ENCODE measurements at places on chromosomes 11 and 22. TPM values are rescaled to one million over a fixed set of nuclear protein-coding genes. Genes with fewer than 3 reads are reported as not detected.

Gene BCO2
- total RNA-seq = 13.8 TPM

DNA sequence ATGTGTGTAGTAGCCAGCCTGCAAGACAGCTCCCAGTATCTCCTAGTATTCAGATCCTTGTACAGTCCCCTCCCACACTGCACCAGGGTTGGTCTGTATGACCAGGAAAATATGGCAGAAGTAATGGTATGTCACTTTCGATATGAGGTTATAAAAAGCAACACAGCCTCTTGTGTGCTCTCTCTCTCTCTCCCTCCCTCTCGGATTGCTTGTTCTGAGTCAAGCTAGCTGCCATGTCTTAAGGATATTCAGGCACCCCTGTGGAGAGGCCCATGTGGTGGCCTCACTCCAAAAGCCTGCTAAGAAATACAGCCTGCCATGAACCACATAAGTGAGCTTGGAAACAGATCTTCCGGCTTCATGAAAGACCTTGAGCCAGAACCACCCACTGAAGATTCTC is 25.4 kb downstream of the FXYD6 start:
- DNase-seq = no peak

Gene MUC6
- total RNA-seq = 4.6 TPM

Gene MRGPRF
- 0.15 TPM for total RNA-seq

- DNase-seq = peak; percentile 11
These were observed 95.1 kb upstream of the PLET1 start for GRCh38 chr11:112355726-112356125.

Gene P2RX3
- total RNA-seq = not detected

DNA sequence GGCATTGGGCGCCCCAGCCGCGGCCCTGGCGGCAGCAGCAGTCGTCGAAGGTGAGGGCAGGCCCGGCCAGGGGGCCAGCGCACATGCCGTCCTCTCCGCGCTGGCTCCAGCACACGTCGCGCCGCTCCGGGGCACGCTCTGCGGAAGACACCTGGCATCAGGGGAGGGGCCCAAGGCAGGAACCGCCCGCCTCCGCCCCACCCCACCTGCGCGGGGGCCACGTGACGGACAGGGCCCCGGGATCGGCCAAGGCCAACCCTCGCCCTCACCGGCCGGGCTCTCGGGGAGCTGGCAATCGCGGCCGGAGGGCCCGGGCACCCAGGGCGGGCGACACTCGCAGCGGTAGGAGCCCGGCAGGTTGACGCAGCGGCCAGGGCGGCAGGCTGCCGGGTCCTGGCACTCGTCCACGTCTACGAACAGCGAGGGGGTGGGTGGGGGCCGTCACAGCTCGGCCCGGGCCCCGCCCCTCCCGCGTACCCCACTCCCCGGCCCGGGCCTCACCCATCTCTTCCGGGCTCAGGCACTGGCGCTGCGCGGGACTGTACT is 14.9 kb downstream of the SCYL1 start:
- peak; percentile 24 for DNase-seq

GRCh38 chr11:125155100-125155444 is 9.5 kb upstream of the PKNOX2 start:
- no peak for DNase-seq

Gene RIMBP3C
- not detected for total RNA-seq

Gene RIMBP3B
- 0.17 TPM for total RNA-seq

- DNase-seq = no peak
These were observed 30.1 kb downstream of the ELMOD1 start for GRCh38 chr11:107621081-107621480.

GRCh38 chr11:60874421-60875365 is 7.4 kb downstream of the ZP1 start:
- no peak for DNase-seq

- no peak for DNase-seq
These were observed 2.0 kb downstream of the ATXN10 start for GRCh38 chr22:45673482-45674175.

DNA sequence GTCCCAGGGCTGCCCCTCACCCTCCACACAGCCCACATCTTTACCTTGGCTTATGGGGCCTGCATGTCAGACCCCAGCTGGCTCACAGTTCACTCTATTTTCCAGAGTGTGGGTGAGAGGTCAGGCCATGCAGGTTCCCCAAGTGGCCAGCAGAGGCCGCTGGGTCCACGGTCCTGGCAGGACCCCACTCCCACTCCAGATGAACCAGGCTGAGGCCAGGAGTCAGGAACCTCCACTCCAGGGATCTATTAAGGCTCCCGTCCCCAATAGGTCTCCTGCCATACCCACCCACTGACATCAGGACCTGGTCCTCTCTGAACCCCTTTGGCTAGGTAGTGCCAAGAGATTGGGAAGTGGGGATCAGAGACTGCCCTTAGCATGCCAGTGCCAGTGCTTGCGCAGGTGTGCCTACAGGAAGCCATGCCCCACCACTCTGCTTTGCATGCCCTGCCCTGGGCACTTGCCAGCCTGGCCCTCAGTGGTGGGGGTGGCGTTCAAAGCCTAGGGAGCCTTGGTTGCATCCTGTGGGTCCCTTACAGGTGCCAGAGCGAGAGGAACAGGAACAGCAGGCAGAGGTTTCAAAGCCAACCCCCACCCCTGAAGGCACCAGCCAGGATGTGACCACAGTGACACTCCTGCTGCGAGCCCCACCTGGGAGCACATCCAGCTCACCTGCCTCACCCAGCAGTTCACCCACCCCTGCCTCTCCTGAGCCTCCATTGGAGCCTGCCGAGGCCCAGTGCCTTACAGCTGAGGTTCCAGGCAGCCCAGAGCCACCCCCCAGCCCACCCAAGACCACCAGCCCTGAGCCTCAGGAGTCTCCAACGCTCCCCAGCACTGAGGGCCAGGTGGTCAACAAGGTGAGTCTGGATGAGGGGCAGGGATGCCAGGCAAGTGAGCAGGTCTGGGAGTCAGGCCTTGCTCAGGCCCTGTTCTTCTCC is 8.3 kb downstream of the SMTN start:
- DNase-seq = peak; percentile 52

DNA sequence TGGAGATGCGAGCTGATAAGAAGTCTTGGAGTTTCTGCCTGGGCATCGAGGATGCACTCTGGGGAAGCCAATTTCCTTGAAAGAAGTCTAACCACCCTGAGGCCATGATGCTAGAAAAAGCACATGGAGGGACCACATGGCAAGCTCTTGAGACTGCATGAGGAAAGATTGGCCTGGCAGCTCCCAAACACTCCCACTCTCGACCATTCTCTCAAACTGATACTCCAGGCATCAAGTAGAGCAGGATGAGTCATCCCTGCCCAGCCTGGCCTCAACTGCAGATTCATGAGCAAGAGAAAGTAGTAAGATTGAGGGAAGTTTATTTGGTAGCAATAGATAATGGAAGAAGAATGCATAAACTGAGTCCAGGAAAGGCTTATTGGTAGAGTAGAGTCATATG is 194.3 kb downstream of the KIF18A start:
- DNase-seq = no peak

Gene OR5T1
- not detected for total RNA-seq

Gene JHY
- total RNA-seq = 2.7 TPM

Gene DLG2
- 0.73 TPM for total RNA-seq

DNA sequence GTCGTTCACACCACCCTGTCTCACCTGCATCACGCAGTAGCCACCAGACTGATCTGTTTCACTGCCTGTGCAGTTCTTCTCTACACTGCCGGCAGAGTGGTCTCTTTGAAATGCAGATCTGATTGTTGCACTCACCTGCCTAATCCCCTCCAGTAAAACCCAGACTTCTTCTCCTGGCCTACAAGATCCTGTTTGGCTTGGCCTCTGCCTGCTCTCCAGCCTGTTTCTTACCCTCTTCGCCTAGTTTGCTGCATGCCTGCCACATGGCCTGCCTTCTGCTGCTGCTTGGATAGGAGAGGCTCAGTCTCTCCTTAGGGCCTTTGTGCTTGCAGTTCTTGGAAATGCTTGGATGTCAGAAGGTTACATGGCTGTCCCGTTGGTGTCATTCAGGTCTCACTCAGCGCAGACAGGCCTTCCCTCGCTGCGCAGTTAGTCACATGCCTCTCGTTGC is 42.0 kb downstream of the PACS1 start:
- no peak for DNase-seq

Gene VSTM5
- total RNA-seq = 0.71 TPM

- no peak for DNase-seq
These were observed 295.0 kb downstream of the NTM start for GRCh38 chr11:131665344-131665968.

Gene KRTAP5-7
- total RNA-seq = not detected

- DNase-seq = no peak
These were observed 53.2 kb upstream of the CRTAM start for GRCh38 chr11:122785031-122785541.

DNA sequence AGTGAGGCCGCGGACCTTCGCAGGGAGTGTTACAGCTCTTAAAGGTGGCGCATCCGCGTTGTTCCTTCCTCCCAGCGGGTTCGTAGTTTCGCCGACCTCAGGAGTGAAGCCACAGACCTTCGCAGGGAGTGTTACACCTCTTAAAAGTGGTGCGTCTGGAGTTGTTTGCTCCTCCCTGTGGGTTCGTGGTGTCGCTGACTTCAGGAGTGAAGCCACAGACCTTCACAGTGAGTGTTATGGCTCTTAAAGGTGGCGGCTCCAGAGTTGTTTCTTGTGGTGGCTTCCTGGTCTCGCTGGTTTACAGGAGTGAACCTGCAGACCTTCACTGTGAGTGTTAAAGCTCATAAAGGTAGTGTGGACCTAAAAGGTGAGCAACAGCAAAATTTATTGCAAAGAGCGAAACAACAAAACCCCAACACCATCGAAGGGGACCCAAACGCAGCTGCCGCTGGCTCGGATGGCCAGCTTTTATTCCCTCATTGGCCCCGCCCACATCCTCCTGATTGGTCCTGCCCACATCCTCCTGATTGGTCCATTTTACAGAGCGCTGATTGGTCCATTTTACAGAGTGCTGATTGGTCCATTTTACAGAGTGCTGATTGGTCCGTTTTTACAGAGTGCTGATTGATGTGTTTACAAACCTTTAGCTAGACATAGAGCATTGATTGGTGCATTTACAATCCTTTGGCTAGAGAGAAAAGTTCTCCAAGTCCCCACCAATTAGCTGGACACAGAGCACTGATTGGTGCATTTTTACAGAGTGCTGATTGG is 1.2 kb upstream of the TMEM45B start:
- no peak for DNase-seq

DNA sequence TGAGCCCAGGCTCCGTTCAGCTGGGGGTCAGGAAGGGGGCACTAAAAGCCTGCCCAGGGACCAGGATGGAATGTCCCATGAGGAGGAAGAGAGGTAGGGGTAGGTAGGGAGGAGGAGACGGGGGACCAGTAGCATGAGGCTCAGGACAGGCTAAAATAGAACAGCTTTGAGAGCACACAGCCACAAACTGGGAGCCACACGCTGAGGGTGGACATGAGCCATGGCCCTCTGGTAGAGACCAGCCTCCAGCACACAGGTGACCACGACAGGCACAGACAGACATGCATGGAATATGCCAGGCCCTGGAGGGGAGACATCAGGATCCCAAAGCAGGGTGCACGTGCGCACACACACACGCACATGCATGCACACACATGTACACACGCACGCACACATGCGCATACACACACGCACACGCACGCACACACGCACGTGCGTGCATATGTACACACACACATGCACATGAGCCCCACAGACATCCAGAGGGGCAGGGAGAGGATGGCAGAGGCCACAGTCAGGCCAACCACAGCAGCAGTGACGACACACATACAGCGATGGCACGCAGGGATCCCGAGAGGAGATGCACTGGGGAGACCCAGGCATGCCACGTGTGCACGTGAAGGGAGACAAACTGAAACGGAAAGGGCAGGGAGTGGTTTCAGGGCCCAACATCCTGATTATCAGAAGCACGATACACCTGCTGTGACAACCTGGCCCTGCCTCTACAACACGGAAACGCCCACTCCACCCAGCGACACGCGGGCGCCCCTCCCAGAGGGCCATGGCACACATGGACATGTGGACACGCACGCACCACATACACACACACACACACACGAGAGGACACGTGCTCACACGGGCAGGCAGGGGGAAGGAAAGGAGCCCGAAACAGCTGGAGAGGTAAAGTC is 25.7 kb downstream of the LRRC10B start:
- no peak for DNase-seq

DNA sequence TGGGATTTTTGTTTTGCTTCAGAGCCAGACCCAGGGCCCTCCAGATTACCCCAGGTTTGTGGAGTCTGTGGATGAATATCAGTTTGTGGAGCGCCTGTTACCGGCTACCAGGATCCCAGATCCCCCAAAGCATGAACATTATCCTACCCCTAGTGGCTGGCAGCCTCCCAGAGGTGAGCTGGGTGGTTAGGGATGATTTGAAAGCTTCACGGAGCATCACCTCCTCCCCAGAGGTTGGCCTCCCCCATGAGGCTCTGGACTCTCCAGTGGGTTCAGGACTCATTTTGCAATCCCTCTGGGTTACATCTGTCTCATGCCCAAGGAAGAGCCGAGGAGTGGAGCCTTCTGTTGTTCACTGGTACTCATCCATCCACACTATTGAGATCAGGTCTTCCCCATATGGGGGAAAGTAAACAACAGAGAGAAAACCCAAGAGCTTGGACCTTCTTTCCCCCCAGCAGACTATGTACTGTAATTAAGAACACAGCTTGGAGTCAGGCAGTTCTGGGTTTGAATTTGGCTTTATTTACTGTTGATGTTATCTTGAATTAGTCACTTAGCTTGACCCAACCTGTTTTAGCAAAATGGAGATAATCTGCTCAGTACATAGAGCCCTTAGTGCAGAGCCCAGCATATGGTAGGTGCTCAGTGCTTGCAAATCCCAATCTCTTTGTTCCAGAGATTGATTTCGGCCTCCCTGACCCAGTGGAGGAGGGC is 2.5 kb downstream of the MRPL49 start:
- no peak for DNase-seq

Gene MMP8
- total RNA-seq = not detected

DNA sequence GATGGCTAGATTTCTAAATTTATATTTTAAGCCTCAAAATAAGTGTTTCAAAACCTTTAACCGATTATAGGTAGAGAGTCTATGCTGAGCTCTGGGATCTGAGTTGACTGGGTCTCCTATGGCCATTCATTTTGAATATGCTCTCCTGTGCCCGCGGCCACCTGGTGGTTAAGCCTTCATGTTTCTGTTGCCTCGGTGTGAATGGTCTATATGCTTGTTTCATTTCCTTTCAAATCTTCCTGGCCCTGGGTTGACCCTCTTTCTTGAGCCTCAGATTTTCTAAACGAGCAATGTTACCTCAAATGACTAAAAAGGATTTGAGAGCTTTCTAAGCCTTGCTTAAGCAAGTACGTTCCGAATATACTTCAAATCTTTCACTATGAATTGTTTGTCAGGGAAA is 789.4 kb upstream of the KIRREL3 start:
- DNase-seq = peak; percentile 25

DNA sequence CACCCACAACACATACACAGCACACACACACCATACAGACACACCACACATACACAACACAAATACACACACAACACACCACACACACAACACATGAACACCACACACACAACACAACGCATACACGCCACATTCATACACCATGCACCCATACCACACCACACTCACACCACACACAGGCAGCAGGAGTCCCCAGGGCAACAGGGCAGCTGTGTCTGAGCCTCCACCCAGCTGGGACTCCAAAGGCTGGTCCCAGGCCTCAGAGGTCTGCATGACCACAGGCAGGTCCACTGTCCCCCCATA is 3.3 kb upstream of the WNT7B start:
- no peak for DNase-seq

GRCh38 chr11:34242037-34242625 is 115.7 kb downstream of the ABTB2 start:
- DNase-seq = no peak

GRCh38 chr11:130197386-130198035 is 37.9 kb downstream of the ST14 start:
- no peak for DNase-seq

Gene FOLR2
- not detected for total RNA-seq

Gene LTO1
- 36.7 TPM for total RNA-seq

GRCh38 chr11:16928044-16928443 is 86.2 kb downstream of the PLEKHA7 start:
- DNase-seq = no peak
